ENCODE measurements at places on chromosomes 13 and 19.

GRCh38 chr13:31518645-31519044 lies 220.7 kb upstream of the RXFP2 start:
- no peaks in the 10 kb centered on the region for H3K4me1 ChIP-seq
- H3K27ac ChIP-seq: no peak overlapping the region
- H3K27me3 ChIP-seq: no peaks in the 10 kb centered on the region
- H3K4me3 ChIP-seq: no peak overlapping the region

GRCh38 chr13:27667946-27668345 lies 46.3 kb downstream of the POLR1D start:
- no peak for DNase-seq
- H3K4me1 ChIP-seq: no peaks in the 10 kb centered on the region
- H3K27me3 ChIP-seq: no peaks in the 10 kb centered on the region
- H3K36me3 ChIP-seq: no peaks in the 10 kb centered on the region
- no peak overlapping the region for H3K4me3 ChIP-seq
- H3K27ac ChIP-seq: no peak overlapping the region

GRCh38 chr13:76466043-76466442 lies 420.2 kb downstream of the KCTD12 start:
- no peak for DNase-seq
- no peak overlapping the region for H3K4me3 ChIP-seq
- H3K27me3 ChIP-seq: no peaks in the 10 kb centered on the region
- no peak overlapping the region for H3K27ac ChIP-seq
- H3K4me1 ChIP-seq: peaks cover 1% of the 10 kb centered on the region

DNA sequence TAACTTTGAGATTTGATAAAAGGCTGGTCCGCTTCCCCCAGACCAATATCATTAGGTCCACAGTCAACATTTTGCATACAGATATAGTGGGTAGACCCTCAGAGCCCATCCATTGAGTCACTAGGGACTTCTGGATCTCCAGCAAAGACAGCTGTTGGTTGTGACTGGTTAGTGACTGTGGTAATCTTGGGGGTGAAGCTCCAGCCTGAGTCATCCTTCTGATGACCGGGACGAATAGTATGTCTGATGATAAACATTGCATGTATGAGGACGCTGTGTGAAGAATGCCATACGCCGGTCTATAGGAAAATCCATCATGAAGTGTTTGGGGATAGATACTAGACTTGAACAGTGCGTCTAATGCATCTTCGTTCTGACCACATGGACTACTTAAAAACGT lies 307.0 kb downstream of the UQCRFS1 start:
- DNase-seq: no peak
- no peak overlapping the region for H3K27ac ChIP-seq
- no peak overlapping the region for H3K4me3 ChIP-seq
- H3K4me1 ChIP-seq: no peaks in the 10 kb centered on the region
- no peaks in the 10 kb centered on the region for H3K36me3 ChIP-seq
- no peaks in the 10 kb centered on the region for H3K27me3 ChIP-seq

- no peaks in the 10 kb centered on the region for H3K27me3 ChIP-seq
- H3K36me3 ChIP-seq: no peaks in the 10 kb centered on the region
- H3K27ac ChIP-seq: no peak overlapping the region
- H3K4me1 ChIP-seq: peaks cover 11% of the 10 kb centered on the region
These were observed 8.3 kb upstream of the JUND start for GRCh38 chr19:18289471-18290301.

Data from iPS DF 6.9 (cell line).